Stimulated activated CD8-positive, alpha-beta memory T cell treated with anti-CD3 and anti-CD28 coated beads, Interleukin-15, amount 100 ng/mL, for 4 hours (primary cell): ENCODE measurements at places on chromosomes 6 and 20.

DNA sequence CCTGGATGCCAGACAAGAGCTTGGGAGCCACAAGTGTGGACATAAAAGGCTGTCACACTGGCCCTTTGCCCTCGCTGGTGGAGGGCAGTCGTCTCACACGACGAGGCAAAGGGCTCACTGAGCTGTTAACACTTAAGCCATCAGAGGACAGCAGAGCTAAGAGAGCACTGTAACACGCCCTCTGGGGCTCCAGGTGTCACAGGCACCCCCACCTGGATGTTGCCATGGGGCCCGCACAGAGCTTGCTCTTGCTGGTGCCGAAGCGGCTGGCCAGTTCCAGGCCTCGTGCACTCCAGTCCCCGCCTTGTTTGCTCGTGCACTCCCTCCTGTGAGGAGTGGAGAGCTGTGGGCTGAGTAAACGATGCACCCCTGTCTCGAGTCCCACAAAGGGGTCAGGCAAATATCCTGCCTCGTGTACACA lies 37.4 kb downstream of the SLC35D3 start:
- no peak for DNase-seq

GRCh38 chr6:13260831-13261230 lies 67.5 kb downstream of the TBC1D7 start:
- no peak for DNase-seq

DNA sequence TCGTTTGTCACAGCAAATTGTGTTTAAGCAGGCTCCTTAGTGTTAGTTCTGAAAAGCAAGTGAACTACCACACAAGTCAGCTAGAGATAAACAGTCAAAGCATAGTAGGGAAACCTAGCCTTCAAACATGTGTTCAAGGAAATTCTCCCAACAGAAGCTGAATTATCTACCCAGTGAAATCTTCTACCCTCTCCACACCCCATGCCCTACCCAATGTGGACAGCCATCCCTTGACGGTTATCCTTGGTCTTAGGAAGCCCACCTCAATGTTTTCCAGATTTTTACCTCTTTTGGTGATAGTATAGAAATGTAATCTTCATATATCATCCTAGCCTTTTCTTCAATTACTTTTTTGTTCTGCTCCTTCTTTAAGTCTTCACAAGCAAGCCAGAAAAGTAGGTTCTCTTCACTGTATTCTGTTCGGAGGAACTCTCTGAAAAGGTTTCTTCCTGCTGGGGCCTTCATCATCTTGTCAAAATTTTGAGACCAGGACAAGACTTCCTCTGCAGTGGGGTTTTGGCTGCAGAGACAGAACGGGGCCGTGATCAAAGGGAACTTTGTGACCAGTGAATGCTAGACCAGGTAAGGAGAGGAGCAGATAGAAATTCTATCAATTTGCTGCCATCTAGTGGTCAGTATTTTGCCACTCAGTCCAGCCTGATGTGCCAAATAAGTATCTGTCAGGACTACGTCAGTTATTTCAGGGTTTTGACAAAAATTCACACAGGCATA lies 21.6 kb upstream of the MTRF1L start:
- DNase-seq, result peak; percentile 16

- DNase-seq, result no peak
Measured at GRCh38 chr20:36028106-36028808, 59.9 kb downstream of the CNBD2 start.

GRCh38 chr20:19565736-19566135 lies 192.3 kb upstream of the RIN2 start:
- no peak for DNase-seq

- no peak for DNase-seq
Measured at GRCh38 chr6:145453376-145453775, 281.9 kb downstream of the EPM2A start.

DNA sequence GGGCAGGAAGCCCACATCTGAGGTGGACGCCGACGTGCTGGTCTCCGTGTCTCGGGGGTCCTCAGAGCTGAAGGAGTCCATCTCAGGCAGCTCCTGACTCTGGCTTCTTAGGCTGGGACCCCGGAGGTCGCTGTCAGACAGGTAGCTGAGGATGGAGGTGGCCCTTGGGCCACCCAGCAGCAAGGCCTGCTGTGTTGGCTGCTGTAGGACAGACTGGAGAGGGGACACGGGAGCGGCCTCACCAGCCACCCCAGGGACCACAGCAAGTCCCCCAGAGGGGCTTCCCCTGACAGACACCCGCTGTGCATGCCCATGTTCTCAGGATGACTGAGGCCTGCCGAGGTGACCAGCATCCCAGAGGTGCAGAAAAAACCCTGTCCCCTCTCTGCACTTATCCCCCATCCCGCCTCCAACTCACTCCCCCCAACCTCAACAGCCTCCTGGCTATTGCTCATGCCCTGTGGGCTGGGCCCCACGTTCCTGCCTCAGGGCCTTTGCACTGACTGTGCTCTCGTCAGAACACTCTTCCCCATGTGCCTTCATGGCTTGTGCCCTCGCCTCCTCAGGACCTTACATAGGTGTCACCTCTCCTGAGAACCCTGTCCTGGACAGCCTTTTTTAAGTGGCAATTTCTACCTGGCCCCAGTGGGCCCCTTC lies 88.8 kb downstream of the RIPOR3 start:
- DNase-seq, result no peak

GRCh38 chr6:100751590-100751989 lies 129.5 kb downstream of the ASCC3 start:
- DNase-seq, result no peak

GRCh38 chr6:53440336-53440945 lies 91.7 kb upstream of the ELOVL5 start:
- no peak for DNase-seq

DNA sequence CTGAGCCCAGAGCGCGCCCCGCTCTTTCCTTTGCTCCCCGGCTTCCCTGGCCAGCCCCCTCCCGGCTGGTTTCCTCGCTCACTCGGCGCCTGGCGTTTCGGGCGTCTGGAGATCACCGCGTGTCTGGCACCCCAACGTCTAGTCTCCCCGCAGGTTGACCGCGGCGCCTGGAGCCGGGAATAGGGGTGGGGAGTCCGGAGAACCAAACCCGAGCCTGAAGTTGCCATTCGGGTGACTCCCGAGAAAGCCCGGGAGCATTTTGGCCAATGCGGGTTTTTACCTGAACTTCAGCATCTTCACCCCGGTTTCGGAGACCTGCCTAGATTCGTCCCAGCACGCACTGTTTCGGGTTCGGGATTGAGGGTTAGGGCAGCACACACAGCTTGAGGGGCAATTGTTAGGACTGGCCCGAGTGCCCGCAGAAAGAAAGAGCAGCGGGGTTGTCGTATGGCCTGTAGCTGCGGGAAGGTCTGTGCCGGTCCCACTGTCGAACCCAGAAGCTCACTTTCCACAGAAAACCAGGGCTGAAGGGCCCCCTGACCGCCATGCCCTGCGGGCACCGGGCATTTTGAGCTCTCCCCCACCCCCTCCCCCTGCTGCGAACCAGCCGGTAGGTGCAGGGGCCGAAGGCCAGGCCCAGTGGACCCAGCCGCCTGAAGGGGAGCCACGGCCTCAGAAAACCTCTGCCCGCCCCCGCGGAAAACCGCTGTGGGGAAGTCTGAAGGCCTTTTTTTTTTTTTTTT lies 2.1 kb downstream of the FOXP4 start:
- DNase-seq, result no peak

DNA sequence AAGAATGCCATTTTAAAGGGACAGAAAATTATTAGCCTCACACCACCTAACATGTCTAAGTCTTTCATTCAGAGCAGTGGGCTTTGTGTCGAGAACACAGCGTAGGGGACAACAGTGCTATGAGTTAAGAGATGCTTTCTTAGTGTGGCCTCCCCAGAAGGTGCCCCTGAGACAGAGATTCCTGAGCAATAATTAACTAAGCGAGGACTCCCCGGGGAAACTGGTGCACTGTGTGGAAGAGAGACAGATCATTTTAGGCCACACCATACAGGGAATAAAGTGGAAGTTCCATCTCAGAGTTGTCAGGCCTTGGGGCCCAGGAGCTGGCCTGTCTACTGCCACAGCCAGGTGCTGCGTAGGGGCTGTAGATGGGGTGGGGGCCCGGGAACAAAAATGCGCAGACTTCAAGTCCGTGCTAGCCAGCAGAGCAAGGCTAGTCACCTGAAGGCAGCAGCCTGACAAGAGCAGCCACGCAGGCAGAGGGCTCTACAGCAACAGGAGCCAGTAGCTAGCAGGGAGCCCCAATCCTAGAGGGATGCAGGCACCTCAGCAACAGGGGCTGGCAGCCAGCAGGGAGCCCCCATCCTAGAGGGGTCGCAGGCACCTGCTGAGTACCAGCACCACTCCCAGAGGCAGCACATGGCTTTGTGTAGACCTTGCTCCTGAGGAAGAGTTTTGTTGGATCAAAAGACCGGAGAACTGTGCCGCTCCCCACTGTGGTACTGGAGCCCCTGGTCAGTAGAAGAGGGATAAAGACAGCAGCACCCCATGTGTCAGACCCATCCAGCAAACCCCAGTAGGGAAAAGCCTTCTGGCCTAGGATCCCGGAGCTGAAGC lies 63.0 kb upstream of the NXT1 start:
- no peak for DNase-seq

- no peak for DNase-seq
Measured at GRCh38 chr6:20169786-20170185, 42.5 kb downstream of the MBOAT1 start.

DNA sequence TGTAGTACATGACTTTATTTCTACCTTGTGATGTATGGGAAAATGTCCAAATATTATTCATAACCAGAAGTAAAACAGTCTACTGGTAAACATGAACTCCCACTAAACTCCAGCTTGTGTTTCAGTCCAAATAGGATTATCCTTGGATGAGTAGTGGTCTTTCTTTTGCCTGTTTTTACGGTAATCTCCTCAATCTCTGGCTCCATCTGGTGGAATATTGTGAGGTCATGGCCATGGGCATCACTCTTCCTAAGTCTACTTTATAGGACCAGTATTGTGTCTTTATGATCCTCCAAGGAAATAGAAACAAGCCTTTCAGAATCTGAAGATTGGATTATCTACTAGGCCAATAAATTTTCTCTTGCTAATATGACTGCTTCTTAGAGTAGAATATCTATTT lies 505.0 kb downstream of the BMP2 start:
- no peak for DNase-seq

- DNase-seq, result no peak
Measured at GRCh38 chr6:166453651-166454050, 70.9 kb upstream of the MPC1 start.

DNA sequence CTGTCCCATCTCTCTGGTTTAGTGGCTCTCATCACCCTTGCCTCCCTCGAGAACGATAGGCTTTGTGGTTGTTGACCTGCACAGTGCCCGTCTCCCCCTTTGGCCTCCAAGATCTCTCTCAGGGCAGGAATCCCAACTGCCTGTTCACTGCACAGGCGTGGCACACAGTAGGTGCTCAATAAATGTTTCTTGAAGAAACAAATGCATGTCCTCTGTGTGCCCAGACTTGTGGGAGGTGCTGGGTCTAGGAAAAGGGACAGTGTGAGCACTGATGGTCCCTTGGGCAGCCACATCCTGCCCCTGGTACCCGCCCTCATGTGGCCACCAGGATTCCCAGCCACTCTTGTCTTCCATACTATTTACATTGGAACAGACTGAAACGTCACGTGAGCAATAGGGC lies 2.6 kb upstream of the BPIFB6 start:
- no peak for DNase-seq

GRCh38 chr6:33677143-33677660 lies 34.3 kb downstream of the UQCC2 start:
- DNase-seq, result no peak

DNA sequence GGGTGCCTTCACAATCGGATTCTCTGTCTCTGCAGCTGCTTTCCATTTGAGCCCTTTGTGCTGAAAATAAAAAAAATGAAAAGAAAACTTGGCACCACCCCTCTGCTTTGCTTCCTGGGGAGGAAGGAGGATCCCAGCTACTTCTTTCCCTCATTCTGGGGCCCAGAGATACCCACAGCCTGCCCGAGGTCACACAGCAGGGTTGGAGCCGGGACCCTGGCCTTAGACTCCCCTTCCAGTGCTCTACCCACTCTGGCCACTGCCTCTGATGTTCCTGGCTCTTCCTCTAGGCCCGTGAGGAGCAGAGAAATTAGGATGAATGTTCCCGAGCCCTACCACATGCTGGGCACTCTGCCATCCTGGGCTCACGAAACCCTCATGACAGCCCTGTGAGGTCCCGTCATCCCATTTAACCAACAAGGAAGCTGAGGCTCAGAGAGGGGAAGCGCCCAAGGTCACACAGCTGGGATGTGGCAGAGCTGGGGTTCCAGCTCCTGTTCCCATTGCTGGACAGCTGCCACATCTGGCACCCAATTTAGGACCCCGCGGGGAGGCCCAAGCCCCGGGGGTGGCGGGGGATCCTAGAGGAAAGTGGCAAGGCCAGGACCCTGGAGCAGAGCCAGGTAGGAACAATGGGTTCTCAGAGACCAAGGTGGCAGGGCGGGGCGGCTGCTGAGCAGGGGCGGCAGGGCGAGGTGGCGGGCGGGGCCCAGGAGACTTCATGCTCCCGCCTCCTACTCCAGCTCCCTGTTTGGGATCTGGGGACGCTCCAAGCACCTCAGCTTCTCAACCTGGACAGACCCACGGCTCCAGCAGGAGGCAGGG lies 76.6 kb downstream of the CEBPB start:
- DNase-seq, result no peak

DNA sequence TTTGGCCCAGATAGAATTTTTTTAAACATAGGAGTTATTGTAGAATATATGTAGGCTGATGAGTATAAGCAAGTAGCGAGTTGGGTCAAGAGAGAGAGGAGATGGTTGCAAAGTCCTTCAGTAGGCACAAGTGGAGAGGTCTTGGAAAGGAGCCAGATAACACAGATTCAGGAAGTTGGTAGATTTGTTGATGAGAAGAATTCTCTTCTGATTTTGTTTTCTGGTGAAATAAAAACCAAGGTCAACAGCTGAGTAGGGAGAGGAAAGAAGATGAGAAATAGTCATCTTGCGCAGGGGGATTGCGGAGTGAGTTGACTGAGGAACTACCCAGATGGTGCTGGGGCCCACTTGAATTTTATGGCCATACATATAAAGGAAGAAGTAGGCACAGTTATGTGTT lies 17.4 kb upstream of the CD83 start:
- no peak for DNase-seq

DNA sequence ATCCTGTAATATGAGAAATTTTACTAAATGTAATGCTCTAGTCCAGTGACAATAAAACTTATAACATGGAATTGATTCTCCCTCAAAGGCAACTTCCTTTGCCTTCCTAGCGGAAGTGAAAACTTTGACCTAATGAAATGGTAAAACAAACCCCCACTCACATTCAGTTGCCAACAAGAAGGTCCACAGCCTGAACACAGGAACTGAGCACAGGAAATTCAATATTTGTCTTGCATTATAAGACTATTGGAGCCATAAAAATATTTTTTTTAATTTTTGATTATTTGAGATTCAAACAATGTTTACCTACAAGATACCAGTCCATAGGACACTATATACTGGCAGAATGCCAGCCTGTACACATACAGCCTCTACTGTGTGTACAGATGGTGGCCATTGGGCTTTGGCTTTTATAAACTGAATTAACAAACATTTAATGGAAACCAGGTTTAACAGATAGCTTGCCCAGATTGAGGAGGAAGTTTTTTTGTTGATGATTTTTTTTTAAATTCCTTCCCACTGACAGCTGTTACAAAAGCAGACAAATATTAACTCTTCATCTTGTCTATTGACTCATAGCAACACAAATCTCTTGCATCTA lies 481.5 kb upstream of the JAG1 start:
- DNase-seq, result no peak

GRCh38 chr6:45650524-45651135 lies 272.9 kb upstream of the SUPT3H start:
- no peak for DNase-seq
